AG10803 (cell line): ENCODE measurements at places on chromosomes 11 and 22.
A peak's percentile ranks its signal among the peaks of the same experiment; 100 is the strongest.

DNA sequence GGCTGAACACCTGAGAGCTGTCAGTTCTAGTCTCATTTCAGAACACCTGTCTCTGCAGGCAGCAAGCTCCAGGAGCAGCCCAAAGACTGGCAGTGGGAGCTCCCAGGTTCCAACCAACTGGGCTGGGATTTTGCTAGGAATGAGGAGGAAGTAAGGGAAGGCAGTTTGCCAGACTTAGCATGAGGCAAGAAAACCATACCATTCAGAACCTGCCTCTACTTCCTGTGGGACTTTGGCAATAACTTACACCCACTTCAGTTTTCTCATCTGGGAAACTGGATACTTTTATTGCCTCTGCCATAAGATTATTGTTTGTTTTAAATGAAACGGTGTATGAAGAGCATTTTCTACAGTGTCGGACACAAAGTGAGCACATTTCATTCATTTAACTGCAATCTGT lies 363.7 kb upstream of the ISX start:
- DNase-seq, result no peak

DNA sequence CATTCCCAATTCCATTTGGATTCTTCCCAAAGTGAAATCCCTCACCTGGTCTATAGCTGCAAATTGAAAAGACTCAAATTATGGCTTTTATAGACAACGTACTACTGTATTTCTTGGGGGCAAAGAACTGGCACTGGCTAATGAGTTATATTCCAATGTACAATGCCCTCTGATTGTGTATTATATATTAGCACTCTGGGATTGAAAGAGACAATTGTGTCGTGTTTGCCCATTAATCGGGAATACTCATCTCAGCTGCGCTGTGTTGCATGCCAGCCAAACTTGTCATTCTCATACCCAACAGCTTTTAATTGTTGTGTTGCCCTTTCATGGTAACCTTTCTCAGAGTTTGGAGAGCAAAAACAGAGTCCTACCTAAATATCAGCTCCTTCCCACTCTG lies 55.0 kb upstream of the ZBTB44 start:
- no peak for DNase-seq

DNA sequence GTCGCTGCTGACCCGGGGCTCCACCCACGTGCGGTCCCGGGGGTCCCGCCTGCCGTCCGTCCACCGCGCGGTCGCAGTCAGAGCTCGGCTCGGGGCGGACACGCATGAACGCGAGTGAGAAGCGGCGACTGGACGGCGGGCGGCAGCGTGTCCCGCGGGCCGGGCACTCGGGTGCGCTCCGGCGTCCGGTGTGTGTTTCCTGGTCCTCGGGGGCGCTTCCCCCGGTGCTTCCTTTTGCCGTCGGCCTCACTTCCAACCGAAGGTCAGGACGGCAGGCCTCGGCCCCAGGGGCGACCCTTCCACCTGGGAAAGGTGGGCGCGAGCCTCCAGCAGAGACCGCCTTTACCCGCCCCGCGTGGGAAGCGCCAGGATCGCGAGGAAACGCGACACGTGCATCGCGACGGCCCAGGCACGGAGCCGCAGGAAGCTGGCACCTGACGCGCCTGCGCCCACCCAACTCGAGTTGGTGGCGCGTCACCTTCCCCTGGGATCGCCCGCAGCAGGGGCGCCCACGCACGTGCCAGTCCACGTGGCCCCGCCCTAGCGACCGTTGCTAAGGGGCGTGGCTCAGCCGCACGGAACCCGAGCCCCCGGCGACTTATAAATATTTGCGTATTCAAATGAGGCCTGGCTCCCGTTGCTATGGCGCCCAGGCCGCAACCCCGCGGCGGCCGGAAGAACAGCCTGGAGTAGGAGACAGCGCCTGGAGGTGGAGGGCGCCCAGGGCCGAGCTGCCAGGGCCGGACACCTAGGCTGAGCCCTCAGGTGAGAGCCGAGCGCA lies at the start of gene LRRC56:
LRRC56 (plus strand) TSS at position 687 of the 781 bp plus-strand sequence. CDS start 3,158 bp downstream, outside the sequence.
- DNase-seq, result peak; percentile 79

DNA sequence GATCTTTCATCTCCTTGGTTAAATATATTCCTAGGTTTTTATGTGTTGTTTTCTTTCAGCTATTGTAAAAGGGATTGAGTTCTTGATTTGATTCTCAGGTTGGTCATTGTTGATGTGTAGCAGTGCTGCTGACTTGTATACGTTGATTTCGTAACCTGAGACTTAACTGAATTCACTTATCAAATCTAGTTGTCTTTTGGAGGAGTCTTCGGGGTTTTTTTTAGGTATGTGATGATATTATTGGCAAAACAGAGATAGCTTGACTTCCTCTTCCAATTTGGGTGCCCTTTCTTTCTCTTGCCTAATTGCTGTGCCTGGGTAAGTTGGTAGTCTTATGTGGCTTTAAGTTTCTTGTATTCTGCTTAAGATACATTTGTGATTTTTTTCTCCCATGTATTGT lies 52.8 kb downstream of the CBL start:
- DNase-seq, result no peak

DNA sequence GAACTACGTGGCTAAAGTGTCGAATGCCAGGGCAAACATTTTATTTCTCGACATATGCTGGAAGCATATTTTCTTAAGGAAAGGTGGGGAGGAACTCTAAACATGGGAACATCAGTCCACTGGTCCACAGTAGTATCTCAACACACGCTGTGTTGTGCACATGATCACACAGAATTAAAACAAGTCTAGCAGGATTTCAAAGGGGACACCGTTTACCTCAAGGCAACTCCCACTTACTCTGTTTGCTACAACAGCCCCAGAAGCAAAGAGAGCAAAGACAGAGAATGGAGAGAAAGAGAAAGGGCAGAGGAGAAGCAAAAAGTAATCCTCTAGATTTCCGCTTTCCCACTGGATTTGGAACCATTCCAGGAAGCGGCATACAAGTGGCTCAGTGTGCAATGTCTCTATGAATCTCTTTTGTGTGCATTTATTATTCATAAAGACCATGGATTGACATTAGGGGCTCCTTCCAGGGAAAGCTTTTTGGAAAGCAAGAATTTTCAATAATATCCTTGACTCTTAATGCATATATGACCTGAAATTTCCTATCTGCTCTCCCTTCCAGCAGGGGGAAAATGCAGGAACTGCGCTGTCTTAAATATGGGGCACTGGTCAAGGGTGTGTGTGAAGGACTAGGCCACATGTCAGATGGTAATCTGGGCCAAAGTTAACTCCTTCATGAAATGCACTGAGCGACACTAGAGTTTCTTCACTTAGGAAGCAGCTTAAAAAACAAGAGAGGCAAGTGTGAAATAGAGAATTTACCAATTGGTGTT lies 34.8 kb upstream of the CCDC34 start:
- no peak for DNase-seq

DNA sequence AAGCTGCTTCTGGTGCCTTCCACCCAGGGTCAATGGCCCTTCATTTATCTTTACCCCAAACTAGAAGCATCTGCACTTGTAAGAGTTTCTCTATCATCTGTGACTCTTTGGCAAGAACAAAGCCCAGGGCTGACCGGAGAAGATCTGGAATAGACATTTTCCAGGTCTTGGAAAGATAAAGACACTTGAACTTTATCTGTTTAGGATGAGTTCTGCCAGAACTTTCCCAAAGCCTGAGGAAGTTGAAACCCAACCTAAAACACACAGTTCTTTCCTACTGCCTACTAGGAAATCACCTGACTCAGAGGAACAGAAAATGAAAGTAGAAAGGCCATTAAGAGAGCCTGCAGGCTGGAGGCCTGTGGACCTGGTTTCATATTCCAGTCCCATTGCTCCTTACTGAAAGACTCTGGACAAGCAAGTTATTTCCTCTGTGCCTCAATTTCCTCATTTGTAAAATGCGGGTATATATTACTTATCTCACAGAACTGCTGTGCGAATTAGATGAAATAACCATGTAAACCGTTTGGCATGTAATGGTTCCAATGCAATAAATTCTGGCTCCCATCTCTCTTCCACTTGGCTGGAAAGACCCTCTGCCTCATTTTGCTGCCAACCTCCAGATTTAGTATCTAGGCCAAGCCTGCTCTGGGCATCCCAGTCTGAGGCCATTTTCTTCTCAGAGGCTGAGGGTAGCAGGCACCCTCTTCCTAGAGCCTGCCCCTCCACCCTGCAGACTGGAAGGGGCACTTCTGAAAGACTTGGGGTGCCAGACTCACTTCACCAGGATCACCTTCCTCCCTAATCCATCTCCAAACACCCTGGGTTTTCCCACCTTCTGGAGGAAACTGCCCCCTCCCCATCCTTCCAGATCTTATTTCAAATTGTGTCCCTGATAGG lies 1.2 kb downstream of the UBE2L6 start:
- DNase-seq, result peak; percentile 45

- peak; percentile 93 for DNase-seq
Measured at GRCh38 chr11:62430425-62430824, 11.6 kb downstream of the SCGB1A1 start.

GRCh38 chr11:1889224-1889930 lies 2.3 kb downstream of the PRR33 start:
- DNase-seq, result no peak

DNA sequence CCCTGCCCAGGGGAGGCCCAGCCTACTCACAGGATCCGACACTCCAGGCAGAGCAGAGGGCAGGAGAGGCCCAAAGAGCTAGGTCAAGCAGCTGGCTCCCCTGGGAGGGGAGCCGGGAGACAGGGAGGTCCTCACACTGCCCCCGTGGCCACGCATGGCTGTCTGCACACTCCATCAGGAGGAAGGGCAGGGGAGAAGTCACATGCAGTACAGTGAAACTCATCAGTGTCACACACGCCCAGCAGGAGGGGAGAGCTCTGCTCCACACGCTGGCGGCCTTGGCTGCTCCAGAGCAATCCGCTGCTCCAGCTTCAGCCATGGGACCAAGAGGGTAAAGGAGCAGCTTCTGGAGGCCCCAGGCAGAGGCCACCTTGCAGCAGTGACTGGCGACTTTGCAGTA lies 14.3 kb downstream of the TCIRG1 start:
- no peak for DNase-seq
